ENCODE measurements at places on chromosomes 2 and 18.

GRCh38 chr2:241762933-241763369, 13.7 kb upstream of the GAL3ST2 start:
- DNase-seq: no peak

DNA sequence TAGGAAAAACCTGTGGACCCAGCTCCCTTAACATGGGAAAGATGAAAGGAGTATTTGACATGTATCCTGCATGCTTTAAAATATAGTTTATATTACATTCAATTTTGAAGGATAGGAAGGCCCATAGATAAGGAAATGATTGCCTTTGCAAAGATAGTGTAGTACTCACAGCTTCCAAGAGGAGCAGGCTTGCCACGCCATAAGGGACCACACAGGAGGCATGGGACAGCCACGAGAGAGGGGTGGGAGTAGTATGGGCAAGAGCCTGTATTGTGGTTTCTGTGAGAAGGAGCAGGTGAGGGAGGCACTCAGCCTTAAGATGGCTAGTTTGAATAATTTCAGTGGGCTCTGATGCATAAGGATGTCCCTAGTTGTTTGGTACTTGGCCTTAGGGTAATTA, 740.3 kb downstream of the SATB2 start:
- no peak for DNase-seq

GRCh38 chr2:57907411-57907810, 139.2 kb upstream of the VRK2 start:
- DNase-seq: no peak

GRCh38 chr18:74064510-74064909, 83.1 kb downstream of the FBXO15 start:
- DNase-seq: no peak

DNA sequence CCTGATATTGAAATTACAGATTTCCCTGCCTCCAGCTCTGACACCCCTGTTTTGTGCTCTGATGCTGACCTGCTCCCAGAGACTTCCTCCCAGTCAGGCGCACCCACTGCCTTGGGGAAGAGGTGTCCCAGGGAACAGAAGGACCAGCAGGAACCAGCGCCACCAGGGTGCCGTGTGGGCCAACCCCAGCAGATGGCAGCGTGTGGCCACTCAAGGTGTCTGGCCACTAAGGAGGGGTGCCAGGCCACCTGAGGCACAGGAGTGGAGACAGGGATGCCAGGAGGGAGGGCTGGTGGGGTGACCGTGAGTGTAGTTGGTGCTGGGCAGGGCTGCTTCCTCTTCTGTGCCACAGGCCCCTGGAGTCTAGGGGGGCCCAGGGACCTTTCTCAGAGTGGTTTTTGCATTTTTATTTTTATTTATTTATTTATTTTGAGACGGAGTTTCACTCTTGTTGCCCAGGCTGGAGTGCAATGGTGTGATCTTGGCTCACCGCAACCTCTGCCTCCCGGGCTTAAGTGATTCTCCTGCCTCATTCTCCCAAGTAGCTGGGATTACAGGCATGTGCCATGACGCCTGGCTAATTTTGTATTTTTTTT, 56.0 kb downstream of the TEX44 start:
- DNase-seq: peak; percentile 56

- DNase-seq: no peak
Observed at GRCh38 chr2:85590950-85591349, 4.6 kb upstream of the RNF181 start.

DNA sequence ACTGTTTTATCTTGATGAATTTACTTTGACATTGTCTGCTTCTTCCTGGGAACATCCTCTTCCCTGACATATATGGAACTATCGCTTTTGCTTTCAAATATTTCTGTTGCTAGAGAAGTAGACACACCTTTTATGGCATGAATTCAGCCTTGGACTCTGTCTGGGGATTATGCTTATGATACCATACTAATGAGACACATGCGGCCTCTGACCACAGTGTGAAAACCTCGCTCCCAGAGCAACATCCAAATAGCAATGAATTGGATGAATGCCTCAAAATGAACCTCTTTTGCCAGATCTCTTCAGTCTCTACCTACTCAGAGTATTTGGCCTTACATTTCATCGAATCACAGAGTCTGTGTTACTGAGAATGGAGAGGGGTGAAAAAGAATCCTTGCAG, 70.9 kb downstream of the PIEZO2 start:
- no peak for DNase-seq

DNA sequence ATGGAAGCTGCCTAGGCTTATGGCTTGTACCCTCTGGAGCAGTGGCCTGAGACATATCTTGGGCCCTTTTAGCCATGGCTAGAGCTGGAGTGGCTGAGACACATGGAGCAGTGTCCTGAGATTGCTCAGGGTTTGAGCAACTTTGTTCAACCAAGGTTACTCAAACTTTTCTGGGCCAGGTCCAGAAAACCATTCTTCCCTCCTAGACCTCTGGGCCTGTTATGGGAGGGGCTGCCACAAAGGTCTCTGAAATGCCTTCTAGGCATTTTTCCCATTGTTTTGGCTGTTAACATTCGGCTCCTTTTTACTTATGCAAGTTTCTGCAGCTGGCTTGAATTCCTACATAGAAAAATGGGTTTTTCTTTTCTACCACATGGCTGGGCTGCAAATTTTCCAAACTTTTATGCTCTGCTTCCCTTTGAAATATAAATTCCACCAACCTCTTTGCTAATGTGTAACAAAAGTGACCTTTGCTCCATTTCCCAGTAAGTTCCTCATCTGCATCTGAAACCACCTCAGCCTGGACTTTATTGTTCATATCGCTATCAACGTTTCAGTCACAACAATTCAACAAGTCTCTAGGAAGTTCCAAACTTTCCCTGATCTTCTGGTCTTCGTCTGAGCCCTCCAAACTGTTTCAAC, 84.9 kb upstream of the MAP4K3 start:
- DNase-seq: peak; percentile 67

GRCh38 chr2:173567493-173567892, 212.8 kb downstream of the CDCA7 start:
- DNase-seq: no peak

DNA sequence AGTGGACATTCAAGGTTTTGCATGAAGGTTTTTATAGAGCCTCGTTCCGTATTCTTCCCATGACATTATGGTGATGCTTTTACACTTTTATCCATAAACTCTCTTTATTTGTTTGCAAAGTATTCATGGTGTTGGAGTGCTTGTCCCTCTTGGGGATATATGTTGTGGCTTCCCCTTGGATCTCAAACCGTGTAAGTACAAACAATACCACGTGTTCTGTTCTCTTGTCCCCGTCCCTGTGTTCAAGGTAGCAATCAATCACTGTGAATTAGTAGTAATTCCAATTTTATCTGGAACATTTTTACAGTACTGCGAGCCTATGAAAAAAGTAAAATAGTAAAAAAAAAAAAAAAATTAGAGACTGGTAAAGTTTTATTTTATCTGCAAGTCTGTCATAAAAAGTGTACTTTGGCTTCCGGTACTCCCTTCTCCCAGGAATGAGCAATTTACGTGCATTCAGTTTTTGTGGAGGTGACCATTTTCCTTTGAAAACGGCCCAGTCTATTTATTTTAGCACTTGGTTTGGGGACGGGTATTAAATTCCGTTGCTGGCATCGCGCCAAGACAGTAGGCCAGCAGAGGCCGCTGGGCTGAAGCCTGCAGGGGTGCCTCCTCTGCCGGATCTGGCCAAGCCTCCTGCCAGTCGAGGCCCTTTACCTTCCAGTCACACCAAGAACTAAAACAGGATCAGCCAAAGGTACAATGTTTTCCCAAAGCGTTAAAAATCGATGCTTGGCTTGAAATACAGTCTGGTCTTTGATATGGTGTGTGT, 175.7 kb downstream of the SOCS6 start:
- DNase-seq: peak; percentile 68

DNA sequence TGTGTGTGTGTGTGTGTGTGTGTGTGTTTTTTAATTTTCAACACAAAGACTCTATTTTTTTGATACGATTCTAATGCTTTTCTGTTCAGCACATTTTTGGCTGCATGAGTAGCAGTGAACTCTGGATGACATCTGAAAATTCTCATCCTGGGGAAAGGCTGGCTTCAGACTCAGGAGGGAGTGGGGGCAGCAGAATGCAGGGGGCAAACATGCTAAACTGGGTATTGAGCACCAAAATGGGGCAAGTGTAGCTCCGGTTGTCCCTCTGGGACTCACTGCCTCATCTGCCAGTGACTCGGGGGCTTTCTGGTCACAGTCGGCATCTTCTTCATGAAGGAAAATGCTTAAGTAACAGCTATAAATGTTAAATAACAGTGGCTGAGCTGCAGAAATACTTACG, 116.8 kb upstream of the PID1 start:
- DNase-seq: peak; percentile 56

GRCh38 chr2:121902171-121902591, 146.7 kb downstream of the TSN start:
- peak; percentile 83 for DNase-seq

- DNase-seq: no peak
Observed at GRCh38 chr2:51998890-51999289, 967.0 kb upstream of the NRXN1 start.

DNA sequence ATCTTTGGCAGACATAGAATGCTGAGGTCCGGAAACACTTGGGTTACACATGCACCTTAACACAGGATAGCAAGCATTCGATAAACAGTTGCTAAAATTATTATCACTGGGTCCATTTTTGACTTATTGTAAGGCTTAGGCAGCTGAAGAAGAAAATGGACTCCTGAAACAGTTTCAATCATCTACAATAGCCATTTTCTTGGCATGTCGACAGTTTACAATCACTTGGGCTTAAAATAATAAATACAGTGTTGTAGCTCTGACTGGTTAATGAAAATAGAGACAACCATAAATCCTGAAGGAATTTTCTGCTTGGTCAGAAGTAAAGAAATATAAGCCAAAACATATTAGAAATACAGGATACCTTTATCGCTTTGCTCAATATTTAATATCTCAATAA, 169.2 kb downstream of the XIRP2 start:
- DNase-seq: no peak

- DNase-seq: no peak
Observed at GRCh38 chr2:57973621-57974186, 72.9 kb upstream of the VRK2 start.

DNA sequence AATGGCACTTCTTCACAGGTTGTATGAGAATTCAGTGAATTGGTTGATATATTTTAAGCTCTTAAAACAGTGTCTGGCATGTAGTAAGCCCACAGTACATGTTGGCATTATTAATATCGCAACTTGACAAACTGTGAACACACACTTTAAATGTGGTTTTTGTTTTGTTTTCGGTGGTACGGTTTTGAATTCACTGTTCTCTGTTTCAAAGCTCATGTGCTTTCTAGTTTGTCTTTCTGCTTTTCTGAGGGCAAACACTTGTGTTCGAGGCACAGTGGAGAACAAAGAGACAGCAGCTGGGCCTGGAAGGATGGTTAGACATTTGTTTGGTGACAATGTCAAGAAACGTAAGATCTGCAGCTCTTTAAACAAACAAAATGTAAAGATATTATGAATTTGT, 276.5 kb upstream of the MC4R start:
- DNase-seq: no peak

DNA sequence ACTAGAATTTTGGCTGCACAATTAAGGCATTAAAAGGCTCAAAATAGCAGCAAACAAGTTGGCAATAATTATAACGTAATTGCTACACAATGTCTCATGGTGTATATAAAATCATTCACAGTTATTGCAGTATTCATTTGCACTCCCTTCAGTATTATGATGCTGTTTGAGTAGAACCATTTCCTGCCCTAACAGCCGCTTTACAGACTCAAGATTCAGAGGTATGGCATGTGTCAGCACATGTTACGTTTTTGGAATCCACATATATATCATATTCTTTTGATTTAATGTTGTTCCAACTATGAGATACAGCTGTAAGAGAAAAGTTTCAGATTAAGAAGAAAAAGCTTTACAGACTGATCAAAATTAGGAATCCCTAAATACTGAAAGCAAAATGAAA, 56.3 kb upstream of the NCKAP5 start:
- no peak for DNase-seq

DNA sequence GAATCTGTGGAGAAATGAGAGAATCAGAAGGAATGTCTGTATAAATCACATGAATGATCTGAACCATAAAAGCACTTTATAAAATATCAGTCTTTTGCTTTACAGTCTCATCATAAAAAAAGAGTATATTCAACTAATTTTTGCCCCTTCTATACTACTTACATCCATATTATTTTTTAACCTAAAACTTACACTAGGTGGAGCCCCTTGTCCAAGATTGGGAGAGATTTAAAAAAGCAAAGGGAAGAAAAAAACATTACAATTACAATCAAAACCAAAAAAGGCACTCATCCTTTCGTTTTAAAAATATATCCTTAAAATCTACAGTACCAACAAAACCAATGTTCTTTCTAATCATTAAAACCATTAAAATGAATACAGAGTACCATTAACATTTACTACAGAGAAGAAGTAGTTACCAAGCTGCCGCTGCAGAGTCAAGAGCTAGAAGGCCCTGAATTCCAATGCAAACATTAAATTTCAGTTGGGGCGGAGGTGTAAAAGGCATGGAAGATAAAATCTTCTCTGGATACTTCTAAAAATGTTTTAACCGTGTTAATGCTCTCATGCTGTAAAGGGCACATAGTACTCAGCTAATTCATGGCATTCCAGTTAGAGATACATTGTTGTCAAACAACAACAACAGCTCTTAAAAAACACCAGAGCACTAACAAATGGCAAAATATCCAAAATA, 56.7 kb upstream of the EPB41L3 start:
- DNase-seq: peak; percentile 51

DNA sequence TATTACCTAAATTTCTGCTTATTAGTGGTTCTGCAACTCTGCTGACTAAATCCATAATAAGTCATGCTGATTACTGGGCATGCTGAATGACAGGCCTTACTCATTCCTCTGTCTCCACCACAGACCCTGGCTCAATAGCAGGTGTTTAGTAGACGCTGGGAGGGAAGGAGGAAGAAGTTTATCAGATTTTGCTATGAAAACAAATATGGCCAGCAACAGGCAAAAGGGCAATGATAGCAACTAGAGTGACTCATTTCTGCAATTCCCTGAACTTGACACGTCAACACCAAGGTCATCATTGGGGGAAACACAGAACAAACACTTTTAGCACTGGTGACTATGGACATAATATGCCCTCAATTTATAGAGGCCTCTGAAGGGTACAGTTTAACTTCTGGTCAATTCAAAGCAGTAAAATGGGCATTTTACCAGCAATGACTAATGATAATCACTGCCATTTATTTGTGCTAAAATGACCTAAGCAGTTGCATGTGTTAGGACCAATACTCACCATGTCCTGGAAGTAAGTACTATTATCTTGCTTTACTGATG, 35.2 kb downstream of the TMEM163 start:
- DNase-seq: no peak

- no peak for DNase-seq
Observed at GRCh38 chr2:11385216-11385615, 40.8 kb upstream of the ROCK2 start.

DNA sequence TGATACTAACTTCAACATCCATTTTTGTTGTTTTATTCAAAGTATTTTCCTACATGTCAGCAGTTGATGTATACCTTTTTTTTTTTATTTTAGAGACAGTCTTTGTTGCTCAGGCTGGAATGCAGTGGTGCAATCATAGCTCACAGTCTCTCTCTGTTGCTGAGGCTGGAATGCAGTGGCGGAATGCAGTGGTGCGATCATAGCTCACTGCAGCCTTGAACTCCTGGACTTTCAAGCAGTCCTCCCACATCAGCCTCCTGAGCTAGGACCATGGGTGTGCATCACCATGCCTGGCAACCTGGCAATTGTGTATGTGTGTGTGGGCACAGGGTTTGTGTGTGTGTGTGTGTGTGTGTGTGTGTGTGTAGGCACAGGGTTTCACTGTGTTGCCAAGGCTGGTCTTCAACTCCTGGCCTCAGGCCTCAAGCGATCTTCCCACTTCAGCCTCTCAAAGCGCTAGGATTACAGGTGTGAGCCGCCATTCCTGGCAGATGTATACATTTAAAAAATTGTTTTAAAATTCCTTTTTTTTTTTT, 24.8 kb downstream of the SANBR start:
- DNase-seq: peak; percentile 28

- peak; percentile 72 for DNase-seq
Observed at GRCh38 chr2:187319441-187320108, 128.5 kb downstream of the CALCRL start.

Data from cardiac fibroblast (primary cell).